HFFc6 (cell line): ENCODE measurements at places on chromosomes 3 and 15.

GRCh38 chr3:133895208-133896001, at the start of gene RAB6B:
Gene RAB6B (minus strand): TSS chr3:133895882. CDS start chr3:133895466, 416 bp downstream.
- DNase-seq, result no peak

DNA sequence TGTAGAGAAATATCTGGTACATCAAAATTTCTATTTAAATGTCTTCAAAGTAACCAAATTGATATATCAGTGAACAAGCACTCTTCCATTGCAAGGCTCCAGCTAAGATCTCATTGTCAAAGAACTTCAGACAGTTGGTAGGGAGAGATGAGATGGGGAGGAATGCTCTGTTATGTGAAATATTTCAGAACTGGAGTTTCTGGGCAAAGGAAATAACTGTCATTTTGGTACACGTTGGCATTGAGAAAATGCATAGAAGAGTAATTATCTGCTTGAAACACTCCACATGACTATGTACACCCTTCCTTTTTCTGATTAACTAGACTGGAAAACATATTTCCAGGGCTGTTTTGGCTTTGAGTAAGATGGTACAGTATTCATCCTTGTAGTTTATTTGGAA, 297.5 kb upstream of the RASGRP1 start:
- DNase-seq, result no peak

DNA sequence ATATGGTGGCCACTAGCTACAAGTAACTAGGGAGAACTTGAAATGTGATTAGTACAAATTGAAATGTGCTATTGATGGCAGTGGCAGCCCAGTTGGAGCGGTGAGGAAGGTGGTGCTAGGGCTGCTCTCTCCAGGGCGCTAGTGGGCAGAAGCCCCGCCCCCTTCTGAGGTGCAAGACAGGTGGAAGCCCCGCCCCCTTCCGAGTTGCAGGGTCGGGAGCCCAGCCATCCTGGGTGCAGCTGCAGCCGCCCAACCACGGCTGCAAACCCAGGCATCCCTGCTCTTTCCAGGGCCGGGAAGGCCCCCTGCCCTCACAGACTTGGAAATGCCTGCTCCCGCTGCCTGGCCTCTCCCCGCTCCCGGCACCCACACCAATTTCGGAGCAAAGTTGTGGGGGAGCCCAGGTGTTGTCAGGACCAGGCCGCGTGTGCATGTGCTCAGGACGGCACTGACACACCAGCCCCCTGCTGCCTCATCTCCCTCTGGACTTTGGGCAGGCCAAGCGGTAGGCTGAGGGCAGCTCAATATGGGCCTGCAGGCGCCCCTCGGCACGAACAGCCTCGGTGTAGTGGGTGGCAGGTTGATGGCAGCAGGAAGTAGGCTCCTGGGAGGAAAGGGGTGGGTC, 10.0 kb downstream of the ATR start:
- no peak for DNase-seq

DNA sequence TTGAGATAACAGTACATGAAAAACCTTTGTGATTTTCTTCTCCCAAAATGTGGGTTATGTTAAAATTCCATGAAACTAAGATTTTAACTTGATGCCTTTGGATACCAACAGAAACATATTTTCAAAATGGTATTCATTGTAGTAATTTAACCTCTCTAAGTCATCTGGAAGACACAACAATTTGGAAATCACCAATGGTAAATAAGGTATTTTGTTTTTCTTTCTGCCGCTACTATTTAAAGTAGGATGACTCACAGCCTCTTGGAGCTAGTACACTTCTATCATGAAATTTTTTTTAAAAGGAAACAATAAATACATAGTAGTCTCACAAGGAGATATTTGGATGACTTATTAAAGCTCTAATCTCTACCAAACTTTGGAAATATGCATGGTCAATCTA, 291.6 kb upstream of the VEPH1 start:
- DNase-seq, result peak; percentile 64

DNA sequence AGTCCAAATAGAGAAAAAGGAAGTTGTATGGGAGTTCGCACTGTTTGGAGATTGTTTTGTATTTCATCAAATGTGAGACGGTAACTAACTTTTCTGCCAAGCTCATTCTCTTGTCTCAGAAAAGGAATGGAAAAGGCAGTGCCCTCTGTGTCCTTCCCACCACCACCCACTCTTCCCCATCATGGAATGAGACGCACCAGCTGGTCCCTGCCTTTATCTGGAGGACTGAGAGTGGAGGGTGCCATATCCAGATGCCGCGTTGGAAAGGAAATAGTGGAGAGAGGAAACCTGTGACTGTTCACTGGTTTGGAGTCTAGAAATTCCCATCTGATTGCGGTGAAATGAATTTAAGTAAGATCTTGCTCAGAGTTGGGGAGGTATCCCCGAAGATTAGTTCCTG, 3.7 kb upstream of the CCK start:
- no peak for DNase-seq

GRCh38 chr3:14685179-14685578, 10.2 kb downstream of the C3orf20 start:
- no peak for DNase-seq

DNA sequence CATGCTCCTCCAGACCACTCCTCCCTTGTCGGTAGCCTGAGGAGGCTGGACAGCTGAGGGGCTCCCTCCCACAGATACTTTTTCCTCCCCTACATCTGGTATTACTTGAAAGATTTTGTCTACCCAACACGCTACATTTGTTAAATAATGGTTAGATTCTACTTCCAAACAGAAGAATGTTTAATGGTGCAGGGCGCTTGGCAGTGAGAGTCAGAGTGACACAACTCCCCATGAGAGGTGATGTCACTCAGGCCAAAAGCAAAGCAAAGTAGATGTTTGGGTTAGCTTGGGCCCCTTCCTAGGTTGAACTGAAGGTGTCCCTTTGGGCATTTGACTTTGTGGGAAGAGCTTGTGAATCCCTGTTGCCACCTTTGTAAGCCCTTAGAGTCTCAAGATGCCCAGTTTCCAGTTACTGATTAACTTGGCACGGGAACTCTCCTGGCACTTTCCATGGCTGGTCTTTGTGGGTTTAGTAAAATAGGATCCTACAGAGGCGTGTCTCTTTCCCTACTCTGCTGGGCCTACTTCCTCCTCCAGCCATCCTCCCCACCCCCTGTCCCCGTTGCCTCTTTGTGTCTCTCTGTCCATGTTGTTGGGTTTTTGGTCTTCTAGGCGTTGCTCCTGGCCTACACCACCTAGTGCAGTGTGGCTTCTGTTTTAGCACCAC, 5.6 kb downstream of the LIMD1 start:
- no peak for DNase-seq

- DNase-seq, result no peak
These were observed 50.9 kb downstream of the DHX36 start for GRCh38 chr3:154273381-154273780.

GRCh38 chr3:64225695-64226499, 631 bp upstream of the PRICKLE2 start:
- peak; percentile 32 for DNase-seq

GRCh38 chr3:132536442-132537153, 60.5 kb upstream of the ACKR4 start:
- DNase-seq, result peak; percentile 19

GRCh38 chr15:54839379-54839778, 357.4 kb downstream of the RSL24D1 start:
- no peak for DNase-seq

GRCh38 chr3:98966434-98966833, 64.9 kb upstream of the DCBLD2 start:
- no peak for DNase-seq

- DNase-seq, result no peak
These were observed 18.5 kb downstream of the LIMD1 start for GRCh38 chr3:45612918-45613602.

DNA sequence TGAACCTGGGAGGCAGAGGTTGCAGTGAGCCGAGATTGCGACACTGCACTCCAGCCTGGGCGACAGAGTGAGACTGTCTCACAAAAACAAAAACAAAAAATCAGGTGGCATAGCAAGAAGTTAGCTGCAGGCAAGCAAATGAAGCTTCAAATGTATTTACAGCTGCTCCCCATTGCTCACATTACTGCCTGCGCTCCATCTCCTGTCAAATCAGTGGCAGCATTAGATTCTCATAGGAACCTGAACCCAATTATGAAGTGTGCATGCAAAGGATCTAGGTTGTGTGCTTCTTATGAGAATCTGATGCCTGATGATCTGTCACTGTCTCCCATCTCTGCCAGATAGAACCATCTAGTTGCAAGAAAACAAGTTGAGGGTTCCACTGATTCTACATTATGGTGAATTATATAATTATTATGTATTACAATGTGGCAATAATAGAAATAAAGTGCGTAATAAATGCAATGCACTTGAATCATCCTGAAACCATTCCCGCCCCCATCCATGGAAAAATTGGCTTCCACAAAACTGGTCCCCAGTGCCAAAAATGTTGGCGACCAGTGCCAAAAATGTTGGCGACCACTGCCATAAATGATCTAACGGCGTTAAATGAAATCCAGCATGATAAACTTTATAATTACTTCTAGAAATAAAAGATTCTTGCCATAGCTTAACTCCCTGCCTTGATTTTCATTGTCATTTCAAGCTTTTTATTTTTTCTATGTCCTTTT, 616.7 kb upstream of the NAALADL2 start:
- no peak for DNase-seq

DNA sequence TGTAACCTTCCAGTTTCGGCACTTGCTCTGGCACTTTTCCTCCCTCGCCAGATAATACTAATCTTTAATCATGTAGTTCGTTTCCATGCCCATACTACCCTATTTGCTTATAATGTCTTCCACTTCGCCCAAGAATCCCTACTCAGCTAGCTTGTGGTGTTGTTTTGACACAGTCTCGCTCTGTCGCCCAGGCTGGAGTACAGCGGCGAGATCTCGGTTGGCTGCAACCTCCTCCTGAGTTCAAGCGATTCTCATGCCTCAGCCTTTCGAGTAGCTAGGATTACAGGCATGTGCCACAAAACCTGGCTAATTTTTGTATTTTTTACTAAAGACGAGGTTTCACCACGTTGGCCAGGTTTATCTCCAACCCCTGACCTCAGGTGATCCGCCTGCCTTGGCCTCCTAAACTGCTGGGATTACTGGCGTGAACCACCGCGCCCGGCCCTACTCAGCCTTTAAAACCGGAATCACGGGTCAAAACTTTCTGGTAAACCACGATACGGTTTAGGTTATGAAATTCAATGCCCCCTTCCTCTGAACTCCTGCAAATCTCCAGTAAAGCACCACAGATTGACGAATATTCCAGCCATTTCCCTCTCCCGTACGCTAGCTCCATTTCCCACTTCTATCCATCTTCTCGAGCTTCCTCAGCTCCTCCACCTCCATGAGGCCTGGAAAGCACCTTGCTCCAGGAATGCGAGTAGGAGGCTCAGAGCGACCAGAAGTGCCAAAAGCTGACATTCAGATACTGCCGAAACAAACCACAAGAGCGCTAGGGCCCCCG, 878 bp upstream of the RAD51 start:
- DNase-seq, result peak; percentile 67

DNA sequence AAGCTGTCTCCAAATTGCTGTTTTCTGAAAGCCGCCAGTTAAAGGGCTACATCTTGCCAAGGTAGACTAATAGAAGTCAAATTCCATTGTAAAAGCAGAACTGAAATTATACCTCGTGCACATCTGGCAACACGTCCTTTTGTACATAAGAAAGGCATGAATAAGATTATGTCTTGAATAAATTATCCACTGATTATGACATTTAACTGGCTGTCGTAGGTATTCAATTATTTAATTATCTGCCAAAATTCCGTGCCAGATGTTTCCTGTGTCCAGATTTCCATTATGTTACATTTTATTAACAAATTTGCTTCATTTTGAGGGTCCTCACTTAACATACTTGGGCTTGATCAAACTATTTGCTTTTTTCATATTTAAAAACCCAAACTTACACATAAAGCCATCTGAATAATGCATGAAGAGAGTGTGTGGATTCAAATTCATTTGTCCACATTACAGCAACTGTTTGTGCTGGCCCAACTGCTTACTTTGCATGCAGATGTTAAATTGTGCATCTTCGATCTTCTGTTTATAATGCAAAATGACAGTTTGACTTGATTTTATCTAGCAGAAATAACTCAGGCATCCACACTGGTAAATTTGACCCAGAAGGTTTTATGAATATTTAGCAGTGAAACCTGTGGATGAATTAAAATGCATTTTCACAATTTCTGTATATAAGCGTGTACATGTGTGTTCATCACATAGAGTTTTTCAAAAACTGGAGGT, 701.5 kb downstream of the ZNF385D start:
- no peak for DNase-seq

DNA sequence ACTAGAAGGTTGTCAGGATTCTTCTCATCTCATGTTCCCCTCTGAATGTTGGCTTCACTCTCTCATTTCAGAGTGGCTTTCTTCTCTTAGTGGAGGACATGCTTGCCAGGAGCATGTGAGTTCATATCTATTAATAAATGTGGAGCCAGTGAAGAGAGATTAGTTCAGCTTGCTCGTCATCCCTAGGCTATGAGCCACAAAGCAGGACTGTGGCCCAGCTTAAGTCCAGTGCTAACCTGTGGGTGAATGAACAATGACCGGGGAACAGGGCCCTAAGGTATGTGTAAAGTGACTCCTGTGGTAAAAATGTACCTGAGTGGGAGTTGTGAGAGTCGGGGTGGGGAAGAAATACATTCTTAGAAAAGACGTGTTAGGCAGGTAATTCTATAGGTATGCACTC, 96.9 kb upstream of the TBL1XR1 start:
- peak; percentile 19 for DNase-seq

DNA sequence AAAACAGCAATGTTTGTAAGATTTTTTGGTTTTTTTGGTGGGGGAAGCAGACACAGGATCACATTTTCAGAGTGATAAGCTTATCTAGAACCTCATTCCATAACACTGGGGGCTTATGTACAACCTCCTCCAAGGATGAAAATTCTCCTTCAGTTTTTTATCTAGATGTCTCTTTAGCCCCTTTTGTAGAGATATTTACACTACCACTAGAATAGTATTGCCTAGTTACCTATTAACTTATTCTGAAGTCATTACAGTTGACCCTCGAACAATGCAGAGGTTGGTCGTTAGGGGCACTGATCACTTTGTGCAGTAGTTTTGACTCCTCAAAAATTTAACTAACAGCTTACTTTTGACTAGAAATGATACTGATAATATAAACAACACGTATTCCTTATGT, 32.8 kb downstream of the IFT57 start:
- no peak for DNase-seq

DNA sequence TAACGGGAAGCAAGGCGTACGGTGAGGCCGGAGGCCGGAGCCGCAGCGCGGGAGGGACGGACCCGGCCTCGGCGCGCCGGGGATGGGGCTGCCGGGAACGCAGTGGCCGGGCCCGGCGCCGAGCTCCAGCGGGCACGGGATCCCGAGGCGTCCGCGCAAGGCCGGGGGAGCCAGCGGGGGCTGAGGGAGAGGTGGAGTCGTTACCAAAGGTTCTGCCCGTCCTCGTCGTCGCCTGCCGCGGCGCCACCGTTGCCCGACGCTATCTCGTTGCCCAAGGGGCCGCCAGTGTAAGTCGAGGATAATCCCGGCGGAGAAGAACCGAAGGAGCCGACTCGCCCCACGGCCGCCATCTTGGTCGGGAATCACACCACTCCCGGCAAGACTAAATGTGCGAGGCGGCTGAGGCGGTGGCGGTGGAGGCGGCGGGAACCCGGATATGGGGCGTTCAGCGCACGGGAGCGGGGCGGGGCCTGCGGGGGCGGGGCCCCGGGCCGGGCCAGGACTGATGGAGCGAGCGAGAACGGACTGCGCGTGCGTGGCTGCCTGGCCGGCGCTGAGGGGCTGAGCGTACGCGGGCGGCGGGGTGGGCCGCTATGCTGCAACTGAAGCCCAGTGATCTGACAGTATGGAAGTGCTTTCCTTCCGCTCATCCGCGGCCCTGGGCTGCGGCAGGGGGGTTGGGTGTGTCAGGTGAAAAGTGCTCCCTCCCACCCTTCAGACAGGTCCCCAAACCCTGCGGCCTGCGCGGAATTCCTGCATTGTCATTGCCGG, at the start of gene DYNC1LI1:
DYNC1LI1 (minus strand) TSS at position 438 of the 771 bp plus-strand sequence; CDS start at position 350, 88 bp downstream.
- DNase-seq, result peak; percentile 89
